ENCODE measurements at places on chromosomes 7 and 10.

GRCh38 chr10:58264780-58265179 lies 2.9 kb downstream of the IPMK start:
- DNase-seq: no peak

- DNase-seq: no peak
Observed at GRCh38 chr10:97759158-97759887, 12.5 kb downstream of the SFRP5 start.

- DNase-seq: no peak
Observed at GRCh38 chr10:93461807-93462178, 20.3 kb downstream of the MYOF start.

GRCh38 chr7:152078025-152078424 lies 52.6 kb downstream of the GALNT11 start:
- DNase-seq: no peak

GRCh38 chr7:155813546-155814315 lies 1.5 kb upstream of the SHH start:
- DNase-seq: no peak

GRCh38 chr7:131105294-131105798 lies 222.3 kb upstream of the MKLN1 start:
- DNase-seq: no peak

GRCh38 chr10:12214763-12215218 lies 18.8 kb downstream of the CDC123 start:
- DNase-seq: no peak

Measured in stimulated activated CD8-positive, alpha-beta memory T cell treated with anti-CD3 and anti-CD28 coated beads, Interleukin-2, amount 100 ng/mL, for 48 hours (primary cell).